ENCODE measurements at places on chromosomes 13 and 19.

DNA sequence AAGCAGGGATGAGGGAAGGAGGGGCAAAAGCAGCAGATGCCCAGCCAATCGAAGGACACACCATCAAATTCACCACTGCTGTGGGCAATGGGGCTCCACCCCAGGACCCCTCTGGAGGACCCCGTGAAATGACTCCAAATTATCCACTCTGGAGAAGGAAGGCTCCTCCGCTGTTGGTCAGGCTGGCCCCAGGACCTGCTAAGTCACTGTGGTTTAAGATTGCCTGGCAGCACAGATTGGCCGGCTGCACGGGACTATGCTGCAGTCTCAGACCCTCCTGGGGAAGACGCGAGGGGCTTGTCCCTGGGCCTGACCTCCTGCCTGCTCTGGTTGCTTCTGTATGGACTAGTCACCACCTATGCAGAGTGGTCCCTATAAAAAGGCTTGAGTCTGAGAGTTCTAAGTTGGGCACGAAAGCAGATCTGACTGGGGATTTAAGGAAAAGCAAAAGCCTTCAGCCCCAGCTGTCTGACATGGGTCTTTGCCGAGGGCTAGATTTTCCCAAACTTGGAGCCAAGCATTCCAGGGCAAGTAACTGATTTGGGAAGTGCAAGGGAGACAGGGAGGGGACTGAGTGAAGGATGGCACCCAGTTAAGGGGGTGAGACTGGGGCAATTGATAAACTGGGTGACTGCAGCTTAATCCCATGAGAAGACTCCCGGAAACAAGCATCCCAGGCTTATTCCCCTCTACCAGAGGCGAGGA lies 91.7 kb downstream of the TSHZ3 start:
- no peak for DNase-seq

DNA sequence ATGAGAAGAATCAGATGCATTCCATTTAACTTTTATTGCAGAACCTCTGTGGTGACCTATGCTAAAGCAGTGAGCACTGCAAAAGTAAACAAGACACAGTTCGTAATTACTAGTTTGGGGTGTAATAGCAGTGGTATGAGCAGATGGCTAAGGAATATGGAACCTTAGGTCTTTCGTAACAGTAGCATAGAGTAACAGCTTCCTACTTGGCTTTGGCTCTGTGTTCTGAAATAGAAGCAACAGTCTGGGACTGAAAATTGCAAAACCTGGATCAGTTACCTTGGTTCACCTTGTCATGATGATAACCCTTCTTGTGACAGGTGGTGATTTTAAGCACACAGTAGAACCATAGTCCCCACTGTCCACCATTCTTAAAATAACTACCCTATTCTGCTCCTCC lies 303.4 kb downstream of the GPC6 start:
- no peak for DNase-seq

- no peak for DNase-seq
Measured at GRCh38 chr13:47433461-47434005, 536.7 kb upstream of the HTR2A start.

DNA sequence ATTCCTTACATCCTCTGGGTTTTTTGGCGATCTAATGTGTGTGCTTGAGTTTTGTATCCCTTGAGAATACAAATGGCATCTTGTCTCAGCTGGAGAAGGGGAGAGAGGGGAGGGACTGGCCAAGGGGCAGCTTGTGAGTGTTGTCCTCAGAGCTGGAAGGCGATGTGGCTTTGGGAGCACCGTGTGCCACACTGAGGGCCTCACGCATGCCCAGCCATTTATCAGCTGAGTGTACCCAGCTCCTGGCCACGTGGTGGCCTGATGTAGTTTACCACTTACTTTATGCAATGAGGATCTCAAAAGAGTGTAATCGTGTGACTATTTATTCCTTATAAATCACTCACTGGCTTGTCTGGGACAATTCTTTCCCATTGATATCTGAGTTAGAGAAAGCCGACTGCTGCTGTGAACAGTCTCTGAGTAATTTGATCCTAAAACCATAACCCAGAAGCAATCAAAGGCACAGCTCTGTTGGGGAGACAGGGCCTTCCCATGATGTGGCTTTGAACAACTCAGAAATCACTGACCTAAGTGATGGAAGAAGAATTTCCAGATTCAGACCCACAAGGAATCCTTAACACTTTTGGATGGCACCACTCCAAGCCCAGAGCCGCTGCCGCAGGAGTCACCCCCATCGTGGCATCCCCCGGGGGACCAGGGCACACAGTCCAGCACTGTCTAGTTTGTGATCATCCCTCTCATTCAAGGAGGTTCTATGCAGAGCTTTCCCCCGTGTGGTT lies 53.9 kb upstream of the MTIF3 start:
- no peak for DNase-seq

DNA sequence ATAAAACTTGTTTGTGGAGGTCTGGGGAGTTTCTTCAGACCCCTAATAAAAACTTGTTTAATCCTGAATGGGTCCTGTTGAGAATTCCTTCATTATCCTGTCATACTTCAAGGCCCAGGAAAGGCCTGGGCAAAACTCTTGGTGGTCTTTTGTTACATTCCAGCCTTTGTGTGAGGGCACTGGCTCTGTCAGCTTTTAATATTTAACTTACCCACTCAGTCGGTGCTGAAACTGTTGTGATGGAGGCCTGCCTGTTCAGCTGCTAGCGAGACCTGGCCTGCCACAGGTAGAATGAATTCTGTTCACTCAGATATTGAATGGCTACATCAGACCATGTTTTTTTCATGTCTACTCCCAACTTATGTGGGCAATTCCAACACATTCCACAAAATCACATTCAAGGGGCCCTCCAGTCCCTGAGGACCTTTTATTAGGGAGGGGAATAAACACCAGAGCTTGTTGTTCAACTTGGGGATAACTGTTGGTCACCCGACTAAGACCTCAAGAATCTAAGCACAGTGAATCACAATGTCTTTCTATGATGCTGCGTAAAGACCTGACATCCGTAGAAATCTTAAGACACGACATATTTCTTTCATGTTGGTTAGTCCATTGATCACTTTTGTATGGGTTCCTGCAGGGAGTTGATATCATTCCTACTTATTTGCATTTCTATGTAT lies 12.5 kb downstream of the NLRP8 start:
- no peak for DNase-seq

DNA sequence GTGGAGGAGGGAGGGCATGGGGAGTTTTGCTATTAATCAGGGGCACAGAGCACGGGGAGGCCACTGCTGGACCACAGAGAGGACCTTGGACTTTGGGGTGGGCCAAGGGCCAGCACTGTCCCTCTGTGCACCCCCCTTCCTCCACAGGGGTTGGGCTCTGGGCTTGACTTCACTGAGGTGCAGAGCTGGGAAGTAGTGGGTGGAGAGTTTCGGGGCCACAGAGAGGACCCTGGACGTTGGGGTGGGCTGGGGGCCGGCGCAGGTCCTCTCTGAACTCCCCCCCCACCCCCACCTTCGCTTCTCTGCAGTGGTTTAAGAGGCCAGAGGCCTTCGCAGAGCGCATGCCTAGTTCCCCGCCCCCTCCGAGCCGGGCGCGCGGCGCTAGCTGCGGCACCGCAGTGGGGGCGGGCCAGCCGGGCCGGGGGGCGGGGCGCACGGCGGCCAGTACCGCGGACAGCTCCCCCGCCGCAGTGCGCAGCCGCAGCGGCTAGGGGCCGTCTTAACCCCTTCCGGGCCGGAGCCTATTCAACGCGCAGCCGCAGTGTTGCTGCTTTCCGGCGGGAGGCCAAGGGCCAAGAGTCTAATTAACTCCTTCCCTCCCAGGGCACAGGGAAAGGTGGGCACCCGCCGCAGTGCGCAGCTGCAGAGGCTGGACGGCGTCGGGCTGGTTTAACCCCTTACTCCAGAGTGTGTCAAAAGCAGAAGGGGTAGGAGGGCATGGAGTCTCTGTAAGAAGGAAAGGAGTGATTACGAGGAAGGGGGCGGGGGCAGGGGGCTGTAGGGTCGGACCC lies 3.7 kb downstream of the KCNC3 start:
- DNase-seq, result peak; percentile 76

GRCh38 chr13:84096216-84096615 lies 213.9 kb upstream of the SLITRK1 start:
- DNase-seq, result no peak

Data from CD4-positive, alpha-beta T cell treated with Interleukin-12 subunit alpha and Interleukin-12 subunit beta, for 1 hour (primary cell).